ENCODE measurements at places on chromosomes 13 and 19.

DNA sequence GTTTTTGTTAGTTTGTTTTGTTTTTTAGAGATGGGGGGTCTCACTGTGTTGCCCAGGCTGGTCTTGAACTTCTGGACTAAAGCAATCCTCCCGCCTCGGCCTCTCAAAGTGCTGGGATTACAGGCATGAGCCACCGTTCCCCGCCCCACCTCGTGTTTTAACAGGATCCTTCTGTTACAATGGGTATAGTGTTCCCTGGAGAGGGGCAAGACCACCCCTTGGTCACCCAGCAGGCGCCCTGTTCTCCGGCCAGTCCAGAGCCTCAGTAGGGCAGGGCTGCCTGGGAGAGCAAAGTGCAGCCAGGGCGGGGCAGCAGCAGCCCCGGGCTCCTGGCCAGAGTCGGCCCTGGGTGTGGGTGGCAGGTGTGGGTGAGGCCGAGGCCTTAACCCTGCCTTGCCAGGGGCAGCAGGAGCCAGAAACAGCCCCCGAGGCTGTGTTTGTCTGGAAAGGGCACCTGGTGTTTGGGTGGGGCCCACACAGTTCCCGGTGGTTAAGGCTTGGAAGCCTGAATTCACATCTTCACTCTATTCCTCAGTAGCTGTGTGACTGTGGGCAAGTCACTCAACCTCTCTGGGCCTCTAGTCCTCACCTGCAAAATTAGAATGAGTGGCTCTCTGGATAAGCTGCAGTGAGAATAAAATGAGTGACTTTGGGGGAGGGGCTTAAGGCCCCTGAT is 7.2 kb downstream of the VASP start:
- DNase-seq = no peak

DNA sequence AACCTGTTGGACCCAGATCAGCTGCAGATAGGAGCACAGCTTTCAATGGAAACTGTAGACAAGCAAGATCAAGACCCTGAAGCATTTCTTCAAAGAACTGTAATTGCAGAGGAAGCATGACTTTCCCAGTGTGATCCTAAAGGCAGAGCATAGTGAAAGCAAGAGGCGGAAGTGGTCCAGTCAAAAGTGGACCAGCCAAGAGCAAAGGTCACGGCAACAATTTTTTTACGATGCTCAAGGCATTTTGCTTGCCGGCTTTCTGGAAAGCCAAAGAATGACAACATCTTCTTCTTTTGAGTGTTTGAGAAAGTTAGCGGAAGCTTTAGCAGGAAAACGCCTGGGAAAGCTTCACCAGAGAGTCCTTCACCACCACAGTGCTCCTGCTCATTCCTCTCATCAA is 111.6 kb downstream of the RNF17 start:
- no peak for DNase-seq

- peak; percentile 77 for DNase-seq
Observed at GRCh38 chr19:39438270-39438934, 2.7 kb upstream of the RPS16 start.

DNA sequence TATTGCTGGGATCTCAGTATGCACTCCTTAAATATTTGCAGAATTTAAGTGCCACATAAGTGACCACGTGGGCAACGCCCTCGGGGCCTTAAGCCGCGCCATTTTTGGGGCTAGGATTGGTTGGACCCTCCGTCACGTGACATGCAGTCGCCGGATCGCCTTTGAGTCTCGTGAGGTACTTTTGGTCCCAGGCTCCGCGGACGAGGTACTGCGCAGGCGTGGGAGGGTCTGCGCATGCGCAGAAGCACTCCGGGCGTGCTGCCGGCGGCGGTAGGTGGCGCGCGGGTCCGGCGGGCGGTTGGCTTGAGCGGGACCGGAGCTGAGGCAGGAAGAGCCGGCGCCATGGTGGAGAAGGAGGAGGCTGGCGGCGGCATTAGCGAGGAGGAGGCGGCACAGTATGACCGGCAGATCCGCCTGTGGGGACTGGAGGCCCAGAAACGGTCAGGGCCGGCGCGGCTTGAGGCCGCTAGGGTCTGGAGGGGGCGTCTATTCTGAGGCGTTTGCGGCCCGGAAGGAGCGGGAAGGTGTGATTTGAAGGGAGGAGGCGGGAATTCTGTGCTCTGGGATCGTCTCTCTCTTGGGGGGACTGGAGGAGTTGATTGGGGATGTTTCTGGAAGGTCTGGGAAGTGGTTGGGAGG is at the start of gene SAE1:
SAE1 (plus strand) TSS at position 247 of the 639 bp plus-strand sequence; CDS start at position 343, 96 bp downstream.
- peak; percentile 93 for DNase-seq

GRCh38 chr19:43474986-43475705 is 9.7 kb upstream of the LYPD3 start:
- DNase-seq = peak; percentile 96

DNA sequence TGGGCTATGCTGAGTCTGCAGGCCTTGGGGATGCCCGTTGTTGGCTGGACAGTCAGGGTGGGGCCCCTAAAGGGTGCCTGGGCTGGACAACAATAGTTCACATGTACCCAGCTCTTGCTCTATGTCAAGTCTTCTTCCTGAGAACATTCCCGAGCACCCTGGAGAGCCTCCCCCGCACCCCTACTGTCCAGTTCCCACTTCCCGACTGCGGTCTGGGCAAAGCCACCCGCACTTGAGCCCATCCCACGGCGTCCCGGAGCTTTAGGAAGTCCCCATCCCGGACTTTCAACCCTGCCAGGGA is 1.1 kb upstream of the MPND start:
- no peak for DNase-seq

DNA sequence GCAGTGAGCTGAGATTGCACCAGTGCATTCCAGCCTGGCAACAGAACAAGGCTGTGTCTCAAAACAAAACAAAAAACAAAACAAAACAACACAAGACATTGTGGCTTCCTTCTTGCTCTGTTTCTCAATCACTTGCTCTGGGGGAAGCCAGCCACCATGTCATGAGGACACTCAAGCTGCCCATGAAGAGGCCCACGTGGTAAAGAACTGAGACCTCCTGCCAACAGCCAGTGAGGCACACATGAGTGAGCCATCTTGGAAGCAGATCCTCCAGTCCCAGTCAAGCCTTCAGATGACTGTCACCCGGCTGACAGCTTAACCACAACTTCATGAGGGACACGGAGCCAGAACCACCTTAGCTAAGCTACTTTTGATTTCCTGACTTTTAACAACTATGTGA is 25.2 kb downstream of the CPT1C start:
- no peak for DNase-seq

All from epithelial cell of esophagus (primary cell).